ENCODE measurements at places on chromosomes 7 and 10. TPM values are rescaled to one million over a fixed set of nuclear protein-coding genes. Genes with fewer than 3 reads are reported as not detected.
A peak's percentile ranks its signal among the peaks of the same experiment; 100 is the strongest.

NME8 gene
- total RNA-seq: not detected

LIPF gene
- total RNA-seq: not detected

TPST1 gene
- 0.85 TPM for total RNA-seq

DNA sequence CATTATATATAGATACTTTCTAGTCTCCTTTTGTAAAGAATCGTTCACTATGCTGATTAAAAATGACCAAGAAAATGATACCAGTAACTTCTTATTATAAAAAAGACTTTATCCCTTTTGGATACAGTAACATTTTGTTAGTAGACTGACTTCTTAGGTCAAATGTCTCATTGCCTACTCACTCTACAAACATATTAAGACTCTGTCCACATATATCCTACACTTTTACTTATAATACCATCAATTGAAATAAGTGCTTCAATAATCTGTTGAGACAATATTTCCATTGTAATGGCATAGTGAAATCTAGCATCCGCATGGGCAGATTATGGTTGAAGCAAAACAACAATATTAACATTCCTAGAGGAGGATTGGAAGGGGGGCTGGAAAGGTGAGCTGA lies 180.6 kb downstream of the ARL4A start:
- H3K27ac ChIP-seq: no peak overlapping the region
- no peaks in the 10 kb centered on the region for H3K27me3 ChIP-seq
- H3K4me1 ChIP-seq: no peaks in the 10 kb centered on the region
- no peak overlapping the region for H3K4me3 ChIP-seq

GRCh38 chr10:22341190-22341925 lies 3.9 kb upstream of the SPAG6 start:
- no peak for DNase-seq
- peaks cover 80% of the 10 kb centered on the region for H3K27me3 ChIP-seq
- peak overlapping the region; percentile 59 for H3K27ac ChIP-seq

HHEX gene
- 0.23 TPM for total RNA-seq

- no peak for DNase-seq
- no peak overlapping the region for H3K4me3 ChIP-seq
- no peaks in the 10 kb centered on the region for H3K27me3 ChIP-seq
- H3K36me3 ChIP-seq: peaks cover 8% of the 10 kb centered on the region
- no peak overlapping the region for H3K27ac ChIP-seq
- H3K4me1 ChIP-seq: no peaks in the 10 kb centered on the region
These were observed 10.6 kb downstream of the INTS1 start for GRCh38 chr7:1493571-1493970.

COL1A2 gene
- total RNA-seq: 0.50 TPM

DNA sequence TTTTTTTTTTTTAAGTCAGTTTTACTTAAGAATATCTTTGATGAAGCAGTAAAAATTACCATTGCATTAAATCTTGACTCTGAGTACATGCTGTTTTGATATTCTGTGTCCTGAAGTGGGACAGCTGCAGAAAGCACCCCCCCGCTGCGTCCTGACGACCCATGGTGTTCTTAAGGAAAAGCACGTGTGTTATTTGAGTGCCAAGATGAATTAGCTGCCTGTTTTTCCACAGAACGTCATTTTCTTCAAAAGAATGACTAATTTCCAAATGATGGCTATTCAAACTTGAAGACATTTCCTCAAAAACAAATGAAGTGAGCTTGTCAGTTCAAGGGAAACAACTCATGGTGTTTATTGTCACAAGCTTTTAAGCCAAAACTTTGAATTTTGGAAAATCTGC lies 45.9 kb downstream of the CREM start:
- H3K27ac ChIP-seq: no peak overlapping the region
- no peaks in the 10 kb centered on the region for H3K27me3 ChIP-seq
- no peak overlapping the region for H3K4me3 ChIP-seq
- no peak for DNase-seq
- peaks cover 4% of the 10 kb centered on the region for H3K4me1 ChIP-seq
- H3K36me3 ChIP-seq: peaks cover 22% of the 10 kb centered on the region

- no peak overlapping the region for H3K4me3 ChIP-seq
- H3K36me3 ChIP-seq: peaks cover 26% of the 10 kb centered on the region
- no peak for DNase-seq
These were observed 125.9 kb downstream of the GLCCI1 start for GRCh38 chr7:8094164-8095140.

GRCh38 chr10:67280405-67280804 lies 354.6 kb downstream of the LRRTM3 start:
- H3K4me3 ChIP-seq: no peak overlapping the region
- H3K4me1 ChIP-seq: no peaks in the 10 kb centered on the region
- H3K36me3 ChIP-seq: no peaks in the 10 kb centered on the region
- H3K27me3 ChIP-seq: no peaks in the 10 kb centered on the region

GRCh38 chr10:8262317-8262716 lies 207.8 kb downstream of the GATA3 start:
- no peak overlapping the region for H3K4me3 ChIP-seq
- peaks cover 7% of the 10 kb centered on the region for H3K4me1 ChIP-seq
- H3K27ac ChIP-seq: no peak overlapping the region

DNA sequence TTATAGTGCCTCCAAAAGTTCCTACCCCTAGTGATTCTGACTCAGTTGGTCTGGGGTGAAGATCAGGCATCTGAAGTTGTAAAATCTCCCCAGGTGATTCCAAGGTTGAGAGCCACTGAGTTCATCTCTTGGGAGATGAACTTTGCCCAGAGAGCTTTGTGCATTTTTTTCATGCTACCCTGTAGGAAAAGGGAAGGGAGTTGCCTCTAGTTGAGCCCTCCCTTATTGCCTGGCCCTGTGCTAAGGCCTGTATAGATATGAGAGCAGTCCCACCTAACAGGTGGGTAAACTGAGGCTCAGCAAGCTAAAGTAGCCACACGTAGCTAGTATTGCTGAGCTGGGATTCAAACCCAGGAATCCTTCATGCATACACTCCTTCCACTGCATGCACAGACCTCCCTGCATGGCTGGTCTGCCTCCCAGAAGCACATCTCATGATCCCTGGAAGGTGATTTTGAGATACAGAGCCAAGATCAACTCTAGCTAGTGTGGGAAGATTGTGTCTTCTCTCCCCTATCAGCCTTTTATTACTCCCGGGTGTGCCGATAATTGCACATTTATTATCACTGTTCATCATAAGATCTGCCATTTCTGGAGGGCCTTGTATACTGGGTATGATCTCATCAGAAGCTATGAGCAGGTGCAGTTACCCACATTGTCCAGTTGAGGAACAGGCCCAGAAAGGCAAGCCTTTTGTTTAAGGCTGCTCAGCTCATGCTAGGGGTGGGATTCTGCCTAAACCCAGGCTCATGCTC lies 47.0 kb downstream of the TBATA start:
- no peak overlapping the region for H3K4me3 ChIP-seq
- H3K27ac ChIP-seq: no peak overlapping the region
- H3K4me1 ChIP-seq: peaks cover 22% of the 10 kb centered on the region

DNA sequence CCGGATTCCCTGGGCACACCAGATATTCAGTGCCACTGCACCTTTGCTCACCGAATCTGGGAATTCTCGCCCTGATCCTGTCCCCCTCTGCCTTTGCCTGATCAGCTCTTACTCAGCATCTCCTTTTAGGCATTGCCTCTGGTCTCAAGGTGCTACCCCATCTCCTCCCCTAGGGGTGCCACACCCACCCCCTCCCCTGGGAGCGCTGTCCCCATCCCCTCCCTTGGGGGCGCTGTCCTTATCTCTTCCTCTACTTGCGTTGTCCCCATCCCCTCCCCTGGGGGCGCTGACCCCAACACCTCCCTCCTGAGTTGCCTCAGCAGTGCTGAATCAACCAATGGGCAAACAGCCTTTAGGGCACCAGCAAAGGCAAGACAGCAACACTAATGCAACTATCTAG lies 686.9 kb upstream of the FOXK1 start:
- no peak overlapping the region for H3K4me3 ChIP-seq
- H3K36me3 ChIP-seq: no peaks in the 10 kb centered on the region
- no peak for DNase-seq
- H3K4me1 ChIP-seq: no peaks in the 10 kb centered on the region
- no peaks in the 10 kb centered on the region for H3K27me3 ChIP-seq

- no peaks in the 10 kb centered on the region for H3K4me1 ChIP-seq
These were observed 31.1 kb downstream of the CTNNA3 start for GRCh38 chr10:67664942-67665341.

DNA sequence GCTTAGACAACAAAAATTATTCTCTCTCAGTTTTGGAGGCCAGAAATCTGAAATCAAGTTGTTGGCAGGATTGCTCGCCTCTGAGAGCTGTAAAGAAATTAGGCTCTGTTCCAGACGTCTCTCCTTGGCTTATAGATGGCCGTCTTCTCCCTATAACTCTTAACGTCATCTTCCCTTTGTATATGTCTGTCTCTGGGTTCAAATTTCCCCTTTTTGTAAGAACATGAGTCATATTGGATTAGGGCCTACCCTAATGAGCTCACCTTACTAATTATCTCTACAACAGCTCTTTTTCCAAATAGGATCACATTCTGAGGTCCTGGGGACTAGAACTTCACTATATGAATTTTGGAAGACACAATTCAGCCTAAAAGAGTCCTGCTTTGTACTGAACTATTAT lies 22.4 kb downstream of the GALNTL5 start:
- H3K27ac ChIP-seq: no peak overlapping the region
- DNase-seq: no peak
- H3K36me3 ChIP-seq: no peaks in the 10 kb centered on the region
- H3K4me1 ChIP-seq: no peaks in the 10 kb centered on the region
- H3K4me3 ChIP-seq: no peak overlapping the region

DNA sequence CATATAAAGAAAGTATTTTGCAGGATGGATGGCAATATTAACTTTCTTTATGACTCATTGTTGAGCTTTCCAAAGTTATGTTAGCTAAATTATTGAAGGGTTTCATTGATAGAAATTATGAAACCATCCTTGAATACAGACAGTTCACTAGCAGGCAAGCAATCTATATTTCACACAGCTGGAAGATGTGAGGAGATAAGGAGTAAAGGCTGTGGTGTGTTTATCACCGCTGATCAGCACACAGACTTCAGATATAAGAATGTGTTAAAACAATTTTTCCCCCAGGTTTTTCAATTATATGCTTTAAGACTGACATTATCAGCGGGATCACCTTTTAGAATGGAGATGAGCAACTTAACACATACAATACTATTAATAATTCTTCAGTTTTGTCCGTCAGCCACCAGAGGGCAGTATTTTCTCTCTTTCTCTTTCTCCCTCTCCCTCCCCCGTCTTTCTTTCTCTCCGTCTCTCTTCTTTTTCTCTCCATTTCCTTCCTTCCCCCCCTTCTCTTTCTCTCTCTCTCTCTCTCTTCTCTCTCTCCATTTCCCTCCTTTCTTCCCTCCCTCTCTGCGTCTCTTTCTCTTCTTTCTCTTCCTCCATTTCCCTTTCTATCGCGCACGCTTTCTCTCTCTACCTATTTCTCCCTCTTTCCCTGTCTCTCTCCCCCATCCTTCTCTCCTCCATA lies 62.9 kb upstream of the FAM171A1 start:
- H3K27ac ChIP-seq: no peak overlapping the region
- peaks cover 17% of the 10 kb centered on the region for H3K27me3 ChIP-seq
- DNase-seq: no peak
- peak overlapping the region; percentile 67 for H3K4me3 ChIP-seq
- peaks cover 3% of the 10 kb centered on the region for H3K4me1 ChIP-seq

CYP26C1 gene
- 0.05 TPM for total RNA-seq

- H3K4me3 ChIP-seq: peak overlapping the region; percentile 11
- peak overlapping the region; percentile 52 for H3K27ac ChIP-seq
- H3K36me3 ChIP-seq: no peaks in the 10 kb centered on the region
- peak; percentile 71 for DNase-seq
- H3K4me1 ChIP-seq: peaks cover 70% of the 10 kb centered on the region
- no peaks in the 10 kb centered on the region for H3K27me3 ChIP-seq
These were observed 91.8 kb downstream of the SH3PXD2A start for GRCh38 chr10:103763374-103764202.

DNA sequence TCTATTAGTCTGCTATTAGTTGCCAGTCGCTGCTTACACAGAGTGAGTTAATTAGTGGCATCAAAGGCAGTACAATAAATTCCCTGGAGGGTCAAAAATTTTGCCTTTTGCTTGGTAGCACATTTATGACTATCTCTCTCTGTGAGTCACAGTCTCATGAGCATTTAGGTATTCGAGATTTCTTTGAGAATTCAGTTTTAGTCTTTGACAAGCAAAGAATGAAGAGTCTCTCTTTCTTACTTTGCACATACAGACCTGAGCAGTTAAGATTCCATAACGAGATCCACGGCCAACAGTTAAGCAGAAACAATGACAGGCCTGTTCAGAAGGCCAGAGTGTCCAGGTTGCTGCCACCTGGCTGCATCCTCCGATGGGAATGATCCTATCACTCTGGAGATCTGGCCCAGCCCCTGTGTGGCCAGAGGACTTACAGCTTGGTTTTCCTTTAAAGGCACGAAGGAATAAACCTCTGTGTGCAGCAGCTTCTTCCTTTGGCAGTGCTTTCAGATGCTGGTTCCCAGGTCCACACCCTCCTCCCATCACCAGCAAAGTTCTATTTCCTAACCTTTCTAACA lies 80.6 kb downstream of the GLI3 start:
- H3K4me1 ChIP-seq: no peaks in the 10 kb centered on the region
- DNase-seq: no peak
- no peak overlapping the region for H3K4me3 ChIP-seq
- H3K36me3 ChIP-seq: no peaks in the 10 kb centered on the region
- no peaks in the 10 kb centered on the region for H3K27me3 ChIP-seq

DNA sequence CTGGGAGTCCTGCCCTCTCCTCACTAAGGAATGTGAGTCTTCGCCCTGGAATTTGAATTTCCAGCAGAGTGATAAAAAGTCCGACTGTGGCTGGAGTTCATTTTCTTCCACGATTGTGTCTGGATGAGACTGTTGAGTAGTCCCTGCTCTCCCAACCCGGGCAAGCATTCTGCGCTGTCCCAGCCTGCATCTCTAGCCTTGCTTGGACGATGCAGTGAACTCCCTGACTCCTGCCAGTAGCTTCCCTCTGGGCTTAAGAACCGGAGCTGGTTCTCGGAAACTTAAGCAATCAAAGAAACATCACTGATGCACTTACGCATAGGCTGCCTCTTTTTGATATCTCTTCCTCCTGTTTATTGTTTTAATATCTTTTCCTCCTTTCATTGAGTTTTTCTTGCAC lies 116.0 kb upstream of the FZD8 start:
- H3K27me3 ChIP-seq: no peaks in the 10 kb centered on the region
- H3K4me1 ChIP-seq: no peaks in the 10 kb centered on the region
- no peaks in the 10 kb centered on the region for H3K36me3 ChIP-seq
- no peak overlapping the region for H3K27ac ChIP-seq

DNA sequence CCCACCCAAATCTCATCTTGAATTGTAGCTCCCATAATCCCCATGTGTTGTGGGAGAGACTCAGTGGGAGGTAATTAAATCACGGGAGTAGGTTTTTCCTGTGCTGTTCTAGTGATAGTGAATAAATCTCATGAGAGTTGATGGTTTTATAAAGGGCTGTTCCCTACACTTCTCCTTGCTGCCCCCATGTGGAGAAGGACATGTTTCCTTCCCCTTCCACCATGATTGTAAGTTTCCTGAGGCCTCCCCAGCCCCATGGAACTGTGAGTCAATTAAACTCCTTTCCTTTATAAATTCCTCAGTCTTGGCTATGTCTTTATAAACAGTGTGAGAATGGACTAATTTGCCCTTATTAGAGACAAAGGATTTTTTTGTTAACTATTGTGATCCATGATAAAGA lies 48.5 kb upstream of the MKX start:
- DNase-seq: no peak
- H3K27me3 ChIP-seq: peaks cover 31% of the 10 kb centered on the region
- H3K36me3 ChIP-seq: no peaks in the 10 kb centered on the region
- no peaks in the 10 kb centered on the region for H3K4me1 ChIP-seq

GPRIN2 gene
- not detected for total RNA-seq

- no peak for DNase-seq
- H3K4me3 ChIP-seq: no peak overlapping the region
- no peaks in the 10 kb centered on the region for H3K36me3 ChIP-seq
These were observed 71.2 kb upstream of the FAM20C start for GRCh38 chr7:121002-121785.

GRCh38 chr7:148486937-148487336 lies 103.6 kb upstream of the C7orf33 start:
- no peak for DNase-seq
- H3K27me3 ChIP-seq: peaks cover 35% of the 10 kb centered on the region
- no peaks in the 10 kb centered on the region for H3K36me3 ChIP-seq
- H3K27ac ChIP-seq: no peak overlapping the region

All from activated CD8-positive, alpha-beta memory T cell treated with anti-CD3 and anti-CD28 coated beads, Interleukin-2, amount 10 ng/mL, durations not matched to agents 7 days and 5 days (primary cell).